Cardiac septum (tissue), 1 donor: ENCODE measurements at places on chromosomes 11 and 22. TPM values are rescaled to one million over a fixed set of nuclear protein-coding genes. Genes with fewer than 3 reads are reported as not detected.

LINC01488 gene
- 0.19 TPM for total RNA-seq

GRCh38 chr22:43133401-43133800, 9.8 kb downstream of the MCAT start:
- DNase-seq: no peak

SLC22A12 gene
- not detected for total RNA-seq

TTC36 gene
- total RNA-seq: 0.62 TPM

RAPSN gene
- 3.7 TPM for total RNA-seq

CARD18 gene
- total RNA-seq: not detected

GRCh38 chr11:66767666-66768065, 38.6 kb upstream of the SPTBN2 start:
- DNase-seq: no peak

- DNase-seq: no peak
Observed at GRCh38 chr11:59724066-59724465, 10.4 kb upstream of the OR10V1 start.

GRCh38 chr11:114078423-114078822, 18.9 kb downstream of the ZBTB16 start:
- DNase-seq: peak; percentile 12

DNA sequence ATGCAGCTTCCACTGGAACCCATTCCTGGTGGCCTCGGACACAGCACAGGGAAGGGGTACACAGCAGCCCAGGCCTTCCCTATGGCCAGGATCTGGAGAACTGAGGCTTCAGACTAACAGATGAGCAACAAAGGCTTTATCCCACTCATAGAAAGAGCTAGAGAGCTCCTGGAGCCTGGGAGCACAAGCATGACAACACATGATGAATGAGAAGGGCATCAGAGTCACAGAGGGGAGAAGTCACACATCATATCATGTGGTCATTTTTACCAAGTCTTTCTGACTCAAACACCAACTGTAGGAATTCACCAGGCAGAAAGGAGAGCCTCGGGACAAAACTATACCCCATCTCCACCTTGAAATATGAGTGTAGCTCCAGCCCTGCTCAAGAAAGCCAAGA, 43.2 kb downstream of the NRXN2 start:
- no peak for DNase-seq
